ENCODE measurements at places on chromosomes 6 and 20.

GRCh38 chr6:14207448-14207847 lies 89.9 kb downstream of the CD83 start:
- no peak for DNase-seq

GRCh38 chr20:20209684-20210083 lies 157.4 kb downstream of the CFAP61 start:
- no peak for DNase-seq

DNA sequence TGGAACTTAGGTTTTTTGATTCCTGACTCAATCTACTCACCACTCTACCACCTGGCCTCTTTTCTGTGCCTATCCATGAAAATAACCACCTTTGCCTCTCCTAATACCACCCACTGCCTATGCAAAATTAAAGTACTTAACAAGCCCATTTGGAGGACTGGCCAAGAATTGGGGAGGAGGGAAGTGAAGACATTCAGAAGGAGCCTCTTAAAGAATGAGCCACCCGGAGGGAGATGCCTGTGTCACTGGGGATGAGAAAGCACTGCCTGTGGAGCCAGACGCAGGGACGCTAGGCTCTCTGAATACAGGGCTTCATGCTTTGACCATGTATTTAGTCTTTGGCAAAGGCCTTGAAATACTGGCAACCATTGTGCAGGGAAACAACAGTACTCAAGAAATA lies 40.0 kb upstream of the MRPS10 start:
- no peak for DNase-seq

DNA sequence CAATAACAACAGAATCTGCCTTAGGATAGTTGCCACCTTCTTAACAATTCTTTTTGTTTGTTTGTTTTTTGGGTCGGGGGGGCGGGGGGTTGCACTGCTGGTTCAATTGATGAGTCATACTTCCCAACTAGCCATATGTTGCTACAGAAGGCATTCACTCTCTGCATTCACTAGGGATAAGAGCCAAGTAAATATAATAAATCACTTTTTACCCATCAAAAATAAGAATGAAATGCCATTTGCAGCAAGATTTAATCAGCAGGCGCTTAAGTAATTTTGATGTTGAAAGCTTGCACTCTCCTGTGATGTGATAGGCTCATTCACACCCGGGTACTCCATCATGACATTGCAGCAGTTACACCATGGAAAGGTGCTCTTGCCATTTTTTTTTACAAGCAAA lies 209.8 kb downstream of the HIVEP2 start:
- DNase-seq = no peak

- no peak for DNase-seq
These were observed 3.8 kb downstream of the MTCL3 start for GRCh38 chr6:127515234-127515793.

DNA sequence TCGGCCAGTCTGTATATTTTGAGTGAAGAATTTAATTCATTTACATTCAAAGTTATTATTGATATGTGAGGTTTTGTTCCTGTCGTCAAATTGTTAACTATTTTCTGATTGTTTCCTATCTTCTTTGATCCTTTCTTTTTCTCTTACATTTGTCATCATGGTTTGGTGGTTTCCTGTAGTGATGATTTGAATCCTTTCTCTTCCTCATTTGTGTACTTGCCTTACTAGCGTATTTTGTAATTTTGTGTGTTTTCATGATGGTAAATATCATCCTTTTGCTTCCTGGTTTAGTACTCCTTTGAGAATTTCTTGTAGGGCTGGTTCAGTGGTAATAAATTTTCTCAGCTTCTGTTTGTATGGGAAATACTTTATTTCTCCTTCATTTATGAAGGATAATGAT lies 151.7 kb upstream of the CEP162 start:
- no peak for DNase-seq

DNA sequence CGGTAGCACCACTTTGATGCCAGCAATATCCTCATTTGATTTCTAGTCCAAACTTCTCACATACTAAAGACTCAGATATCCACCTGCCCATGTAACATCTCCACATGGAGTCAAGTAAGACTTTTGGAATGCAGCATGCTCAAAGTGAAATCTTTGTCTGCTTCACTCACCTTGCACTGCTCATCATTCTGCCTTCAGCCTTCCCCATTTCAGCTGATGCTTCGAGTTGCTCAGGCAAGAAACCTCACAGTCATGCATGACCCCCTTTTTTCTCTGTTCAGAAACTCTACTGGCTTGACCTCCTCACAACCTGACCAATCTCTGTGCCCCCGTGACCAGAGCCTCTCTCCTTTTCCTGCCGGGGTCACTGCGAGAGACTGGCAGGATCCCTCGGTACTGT lies 41.0 kb upstream of the KIF25 start:
- no peak for DNase-seq

GRCh38 chr20:37977338-37977737 lies 55.9 kb downstream of the TTI1 start:
- DNase-seq = no peak

GRCh38 chr6:167825332-167826229 lies 1.1 kb upstream of the AFDN start:
- DNase-seq = no peak

- DNase-seq = no peak
These were observed 1.3 kb downstream of the GZF1 start for GRCh38 chr20:23363257-23363649.

GRCh38 chr20:53800883-53801604 lies 207.4 kb upstream of the ZNF217 start:
- no peak for DNase-seq

- DNase-seq = no peak
These were observed 425.8 kb upstream of the SOX4 start for GRCh38 chr6:21167790-21168189.

DNA sequence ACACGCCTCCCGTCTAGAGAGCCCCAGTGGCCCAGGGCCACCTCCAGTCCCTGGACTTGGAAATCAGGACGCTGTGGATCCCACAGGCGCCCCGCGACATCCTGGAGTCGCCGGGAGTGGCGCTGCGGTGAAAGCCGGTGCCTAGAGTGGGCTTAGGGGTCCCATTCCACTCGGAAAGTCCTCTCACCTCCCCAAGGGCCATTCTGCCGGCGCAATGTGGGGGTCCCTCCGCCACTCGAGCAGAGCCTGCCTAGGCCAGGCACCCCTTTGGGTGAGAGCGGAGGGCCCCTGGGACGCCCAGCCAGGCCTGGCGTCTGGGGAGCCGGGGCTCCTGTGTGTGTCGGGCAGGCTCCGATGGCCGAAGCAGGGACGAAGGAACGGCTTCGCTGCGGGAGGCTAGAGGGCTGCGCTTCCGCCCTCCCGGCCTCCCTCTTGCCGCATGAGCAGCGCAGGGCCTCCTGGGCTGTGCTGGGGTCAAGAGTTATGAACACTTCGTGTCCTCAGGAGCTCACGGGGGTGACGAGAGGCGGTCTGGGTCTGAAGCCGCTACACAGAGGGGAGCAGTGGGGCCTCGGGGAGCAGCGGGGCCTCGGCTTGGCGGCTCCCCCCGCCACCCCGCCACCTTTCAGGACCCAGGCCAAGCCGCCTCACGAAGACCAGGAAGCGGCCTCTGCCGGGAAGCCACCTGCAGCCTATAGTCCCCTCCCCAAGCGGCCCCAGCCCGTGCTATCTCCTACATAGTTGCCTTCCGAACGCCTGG lies 13.6 kb downstream of the POU3F2 start:
- DNase-seq = no peak

GRCh38 chr6:144319211-144319610 lies 34.1 kb downstream of the UTRN start:
- no peak for DNase-seq

DNA sequence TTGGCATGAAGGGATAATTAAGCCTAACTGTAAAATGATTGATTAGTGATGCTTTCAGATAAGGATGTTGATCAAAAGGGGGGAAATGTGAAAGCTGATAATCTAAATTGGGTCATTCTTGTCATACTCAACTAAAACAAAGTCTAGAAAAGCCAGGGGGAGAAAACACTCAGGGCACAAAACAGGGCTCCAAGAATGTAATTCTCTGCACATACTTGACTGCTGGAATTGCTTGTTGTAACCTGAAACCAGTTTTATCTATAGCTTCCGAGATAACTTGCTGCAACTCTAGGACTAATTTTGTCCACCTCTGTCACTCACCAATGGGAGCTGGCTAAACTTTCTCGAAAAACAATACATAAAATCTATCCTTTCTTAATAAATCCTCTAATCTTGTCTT lies 310.3 kb downstream of the CLVS2 start:
- DNase-seq = no peak

GRCh38 chr6:137978252-137978896 lies 111.3 kb downstream of the TNFAIP3 start:
- DNase-seq = no peak

DNA sequence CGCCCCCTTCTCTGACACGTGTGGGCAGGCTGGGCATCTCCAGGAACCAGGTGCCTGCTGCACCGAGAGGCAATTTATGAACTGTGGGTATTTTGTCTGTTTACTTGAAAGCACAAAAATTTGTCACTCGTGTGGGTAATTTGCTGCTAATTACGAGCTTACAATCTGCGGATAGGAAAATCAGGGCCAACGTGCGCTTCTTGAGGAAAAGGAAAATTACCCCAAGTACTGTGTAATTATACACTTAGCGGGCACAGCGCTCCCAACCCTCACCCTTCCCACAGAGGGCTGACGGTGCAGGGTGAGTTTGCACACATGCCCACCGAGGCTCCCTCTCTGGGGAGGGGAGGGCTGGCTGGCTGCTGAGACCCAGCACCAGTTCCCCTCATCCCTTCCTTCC lies 25.3 kb upstream of the MDGA1 start:
- no peak for DNase-seq

GRCh38 chr20:38755324-38755910 lies 7.2 kb downstream of the ACTR5 start:
- no peak for DNase-seq

DNA sequence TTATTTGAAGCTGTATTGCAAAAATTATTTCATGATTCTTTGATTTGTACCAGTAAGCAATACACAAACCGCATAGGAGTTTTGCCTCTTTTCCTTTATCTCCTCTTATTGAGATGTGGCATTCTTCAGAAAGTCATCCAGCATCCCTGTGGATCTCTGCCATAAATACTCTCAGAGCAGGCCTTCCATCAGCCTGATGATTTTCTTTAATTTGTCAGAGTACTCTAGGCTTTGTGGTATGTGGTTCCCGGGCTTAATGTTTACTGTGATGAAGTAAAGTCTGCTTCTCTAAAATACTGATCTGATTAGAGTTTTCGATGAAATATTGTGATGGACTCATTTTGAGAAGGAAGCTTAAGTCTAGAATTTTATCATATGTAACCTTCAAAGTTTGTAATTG lies 31.1 kb upstream of the SLC35D3 start:
- DNase-seq = no peak

- no peak for DNase-seq
These were observed 26.3 kb downstream of the FLRT3 start for GRCh38 chr20:14310977-14311627.
